Stomach (tissue), 19 donors: ENCODE measurements at places on chromosomes 4 and X.

DNA sequence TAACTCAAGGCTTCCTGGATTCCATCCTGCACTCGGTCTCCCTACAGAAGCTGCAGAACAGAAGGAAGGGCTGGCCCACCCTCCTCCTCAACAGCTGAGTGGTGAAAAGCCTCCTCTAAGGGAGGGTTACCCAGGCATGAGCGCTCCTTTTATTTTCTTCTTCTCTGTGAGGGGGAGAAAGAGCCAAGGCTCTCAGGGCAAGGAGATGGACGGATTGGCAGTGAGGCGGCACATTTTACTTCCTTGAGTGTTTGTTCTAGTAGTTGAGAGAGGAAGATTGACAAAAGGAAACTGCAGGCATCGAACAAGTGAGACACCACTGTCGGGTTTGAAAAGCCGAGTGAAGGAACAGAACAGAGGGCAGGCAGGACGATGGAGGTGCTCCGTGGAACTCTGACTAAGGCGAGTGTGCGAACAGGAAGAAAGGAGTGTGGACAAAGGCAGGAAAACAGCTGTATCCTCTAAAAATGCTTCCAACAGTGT lies 38.4 kb upstream of the STS start:
- peak overlapping the region; percentile 13 for H3K4me3 ChIP-seq
- peak; percentile 41 for DNase-seq
- H3K4me1 ChIP-seq: peaks cover 17% of the 10 kb centered on the region

DNA sequence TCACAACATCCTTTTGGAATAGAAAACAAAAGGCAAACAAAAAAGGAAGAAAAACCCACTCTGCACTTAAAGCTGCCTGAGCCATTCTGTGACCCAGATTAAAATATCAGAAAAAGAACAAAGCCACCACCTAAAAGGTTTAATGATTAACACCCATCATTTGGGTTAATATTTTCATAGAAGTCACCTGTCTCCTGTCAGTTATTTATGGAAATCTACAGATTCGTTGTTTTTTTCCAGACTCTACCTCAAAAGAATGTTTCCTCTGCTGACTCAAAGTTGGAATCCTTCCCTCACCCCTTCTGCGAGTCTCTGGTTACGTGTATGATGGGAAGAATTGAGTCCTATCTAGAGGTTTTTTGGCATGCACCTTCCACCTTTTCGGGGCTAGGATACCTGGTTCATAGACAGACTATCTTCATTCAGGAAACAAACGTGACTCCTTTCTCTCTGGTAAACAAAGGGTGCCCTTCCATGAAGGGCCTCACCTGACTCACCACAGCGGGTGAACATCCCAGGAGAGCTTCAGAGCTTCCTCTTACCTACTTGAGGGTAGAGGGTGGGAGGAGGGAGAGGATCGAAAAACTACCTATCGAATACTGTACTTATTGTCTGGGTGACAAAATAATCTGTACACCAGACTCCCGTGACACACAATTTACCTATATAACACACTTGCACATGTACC lies 19.6 kb upstream of the CA5B start:
- no peak for DNase-seq
- H3K27ac ChIP-seq: no peak overlapping the region
- H3K27me3 ChIP-seq: no peaks in the 10 kb centered on the region

DNA sequence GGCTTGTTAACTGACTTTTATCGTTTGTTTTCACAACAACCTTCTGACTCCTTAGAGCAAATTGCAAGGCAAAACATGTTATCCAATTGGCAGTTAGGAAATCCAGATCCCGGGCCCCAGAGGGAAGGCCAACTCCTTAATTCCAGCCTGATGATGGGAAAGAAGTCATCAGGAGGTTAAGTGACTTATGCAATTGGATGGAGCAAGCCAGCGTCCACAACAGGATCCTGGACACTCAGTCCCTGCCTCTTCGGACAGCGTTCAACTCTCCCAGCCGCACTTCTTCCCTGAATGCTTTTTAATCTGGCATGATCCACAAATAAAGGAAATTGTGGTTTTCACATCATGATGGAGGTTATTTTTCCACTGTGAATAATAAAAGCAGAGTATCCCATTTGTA lies 310.1 kb downstream of the RAB28 start:
- H3K27ac ChIP-seq: no peak overlapping the region
- H3K27me3 ChIP-seq: no peaks in the 10 kb centered on the region
- no peaks in the 10 kb centered on the region for H3K36me3 ChIP-seq
- DNase-seq: peak; percentile 69
- H3K4me1 ChIP-seq: no peaks in the 10 kb centered on the region

- no peaks in the 10 kb centered on the region for H3K4me1 ChIP-seq
- no peaks in the 10 kb centered on the region for H3K27me3 ChIP-seq
- no peak overlapping the region for H3K27ac ChIP-seq
- H3K36me3 ChIP-seq: no peaks in the 10 kb centered on the region
Measured at GRCh38 chrX:150291014-150291413, 72.1 kb upstream of the MAMLD1 start.

DNA sequence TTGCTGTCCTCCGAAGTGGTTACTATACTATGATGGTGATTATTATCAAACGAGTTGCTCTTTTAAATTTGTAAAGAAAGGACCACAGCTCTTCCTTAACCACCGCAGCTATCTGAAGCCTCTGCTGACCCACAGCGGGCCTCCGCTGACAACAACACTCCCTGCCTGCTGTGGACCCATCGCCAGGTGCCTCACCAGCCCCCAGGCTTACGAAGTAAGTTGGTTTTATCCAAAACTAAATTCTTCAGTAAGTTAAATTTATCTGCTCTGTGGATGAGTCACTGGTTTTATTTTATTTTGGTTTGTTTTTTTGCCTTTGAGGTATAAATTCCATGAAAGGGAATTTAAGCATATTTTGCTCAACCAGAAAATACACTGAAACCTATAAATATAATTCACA lies 54.7 kb downstream of the SLC9A6 start:
- H3K4me1 ChIP-seq: no peaks in the 10 kb centered on the region
- no peak overlapping the region for H3K4me3 ChIP-seq
- H3K27me3 ChIP-seq: no peaks in the 10 kb centered on the region

- H3K4me3 ChIP-seq: no peak overlapping the region
- no peak for DNase-seq
- H3K27ac ChIP-seq: no peak overlapping the region
Measured at GRCh38 chr4:173910891-173911290, 372.6 kb downstream of the FBXO8 start.

DNA sequence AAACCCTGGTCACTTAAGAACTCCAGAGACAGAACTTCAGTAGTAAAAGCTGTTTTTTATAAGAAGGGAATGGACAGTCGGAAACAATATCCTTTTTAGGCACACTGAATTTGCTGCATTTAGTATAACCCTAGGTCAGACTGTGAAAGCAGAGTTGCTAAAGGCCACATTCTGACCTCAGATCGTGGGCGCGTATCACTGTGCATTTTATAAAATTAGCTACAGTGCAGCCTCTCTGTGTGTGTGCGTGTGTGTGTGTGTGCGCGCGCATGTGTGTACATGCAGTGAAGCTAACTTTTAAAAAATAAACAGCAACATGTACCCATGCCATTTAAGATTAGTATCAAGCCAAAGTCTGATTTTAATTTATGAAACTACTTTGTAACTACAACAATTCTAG lies 8.0 kb downstream of the ZNF827 start:
- no peak for DNase-seq
- H3K4me1 ChIP-seq: peaks cover 7% of the 10 kb centered on the region
- H3K27me3 ChIP-seq: no peaks in the 10 kb centered on the region

DNA sequence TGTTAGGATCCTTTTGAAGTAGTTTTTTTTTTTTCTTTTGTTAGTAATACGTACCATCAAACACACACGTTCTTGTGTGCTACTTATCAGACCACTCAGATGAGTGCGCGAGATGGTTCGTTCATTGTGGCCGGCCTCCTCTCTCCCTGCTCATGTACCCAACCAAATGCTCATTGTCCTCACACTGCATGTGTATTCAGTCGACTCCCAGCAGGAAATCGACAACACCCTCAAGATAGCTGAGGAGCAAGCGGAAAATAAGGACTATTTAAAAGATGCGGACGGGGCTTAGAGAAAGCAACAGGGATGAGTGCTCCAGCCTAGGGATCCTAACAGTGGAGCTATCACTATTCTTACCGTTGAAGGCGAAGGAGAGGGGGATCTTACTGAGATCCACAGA lies 72.9 kb upstream of the GUCY1A1 start:
- H3K27me3 ChIP-seq: no peaks in the 10 kb centered on the region
- H3K27ac ChIP-seq: no peak overlapping the region
- H3K4me3 ChIP-seq: no peak overlapping the region
- no peaks in the 10 kb centered on the region for H3K36me3 ChIP-seq
- no peaks in the 10 kb centered on the region for H3K4me1 ChIP-seq
- no peak for DNase-seq

GRCh38 chr4:182015893-182016292 lies 227.3 kb upstream of the TENM3 start:
- H3K4me1 ChIP-seq: no peaks in the 10 kb centered on the region
- H3K27ac ChIP-seq: no peak overlapping the region
- no peak overlapping the region for H3K4me3 ChIP-seq
- H3K27me3 ChIP-seq: no peaks in the 10 kb centered on the region
- no peaks in the 10 kb centered on the region for H3K36me3 ChIP-seq

DNA sequence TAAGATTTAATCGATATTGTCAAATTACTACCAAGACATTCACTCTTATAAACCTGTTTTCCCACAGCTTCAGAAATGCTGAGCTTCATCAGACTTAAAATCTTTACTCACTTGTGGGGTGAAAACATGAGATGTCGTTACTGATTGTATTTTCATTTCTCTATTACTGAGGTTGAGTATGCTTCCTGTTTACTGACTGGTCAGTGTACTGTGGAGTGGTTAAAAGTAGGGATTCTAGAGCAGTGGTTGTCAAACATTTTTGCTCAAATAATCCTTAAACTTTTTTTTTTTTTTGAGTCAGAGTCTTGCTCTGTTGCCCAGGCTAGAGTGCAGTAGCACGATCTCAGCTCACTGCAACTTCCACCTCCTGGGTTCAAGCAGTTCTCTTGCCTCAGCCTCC lies 50.3 kb downstream of the NSUN7 start:
- DNase-seq: no peak
- H3K36me3 ChIP-seq: no peaks in the 10 kb centered on the region
- H3K4me1 ChIP-seq: no peaks in the 10 kb centered on the region
- no peaks in the 10 kb centered on the region for H3K27me3 ChIP-seq

- no peak overlapping the region for H3K27ac ChIP-seq
- no peak overlapping the region for H3K4me3 ChIP-seq
- H3K36me3 ChIP-seq: no peaks in the 10 kb centered on the region
- no peaks in the 10 kb centered on the region for H3K27me3 ChIP-seq
Measured at GRCh38 chrX:25108481-25108880, 92.7 kb upstream of the ARX start.
